ENCODE measurements at places on chromosomes 1 and 21. TPM values are rescaled to one million over a fixed set of nuclear protein-coding genes. Genes with fewer than 3 reads are reported as not detected.

The TTC24 gene
- not detected for total RNA-seq

The SYT14 gene
- total RNA-seq = 0.13 TPM

The ZNF697 gene
- 16.8 TPM for total RNA-seq

The OR6K3 gene
- total RNA-seq = not detected

The HMCN1 gene
- total RNA-seq = 4.0 TPM

The IGFN1 gene
- not detected for total RNA-seq

The IL23R gene
- not detected for total RNA-seq

The ZMYND12 gene
- 0.89 TPM for total RNA-seq

The NLRP3 gene
- total RNA-seq = not detected

The TAF5L gene
- total RNA-seq = 21.7 TPM

The MORC3 gene
- total RNA-seq = 24.4 TPM

The LRRC52 gene
- not detected for total RNA-seq

The FCGR3B gene
- total RNA-seq = not detected

The SPEN gene
- 10.8 TPM for total RNA-seq

The SELL gene
- 0.13 TPM for total RNA-seq

The NBPF26 gene
- 4.4 TPM for total RNA-seq

The SLC6A9 gene
- 0.13 TPM for total RNA-seq

The CFHR4 gene
- total RNA-seq = not detected

The F13B gene
- total RNA-seq = not detected

The SPATA46 gene
- not detected for total RNA-seq

The CHD1L gene
- 34.7 TPM for total RNA-seq

The USH2A gene
- total RNA-seq = not detected

The BEST4 gene
- under 0.01 TPM for total RNA-seq

The KIAA0040 gene
- total RNA-seq = 9.2 TPM

The MAD2L2 gene
- 37.7 TPM for total RNA-seq

The GBP3 gene
- total RNA-seq = 15.6 TPM

The GJB3 gene
- total RNA-seq = under 0.01 TPM

The NDUFS2 gene
- total RNA-seq = 206 TPM

Data from dermis microvascular lymphatic vessel endothelial cell (primary cell).